Esophagus muscularis mucosa (tissue), 4 donors: ENCODE measurements at places on chromosomes 1 and 21. TPM values are rescaled to one million over a fixed set of nuclear protein-coding genes. Genes with fewer than 3 reads are reported as not detected.

Gene IGSF9
- 0.17 TPM for total RNA-seq

Gene FAM177B
- 1.3 TPM for total RNA-seq

Gene BRDT
- not detected for total RNA-seq

Gene OR2T29
- not detected for total RNA-seq

Gene COL16A1
- 47.8 TPM for total RNA-seq

GRCh38 chr1:23902321-23903278 is 10.6 kb downstream of the CNR2 start:
- DNase-seq, result no peak

GRCh38 chr1:219906924-219907771 is 21.2 kb downstream of the SLC30A10 start:
- no peak for DNase-seq

GRCh38 chr1:55053265-55053954 is 14.1 kb downstream of the PCSK9 start:
- no peak for DNase-seq

- no peak for DNase-seq
Measured at GRCh38 chr1:20376880-20377494, 86.3 kb downstream of the VWA5B1 start.

DNA sequence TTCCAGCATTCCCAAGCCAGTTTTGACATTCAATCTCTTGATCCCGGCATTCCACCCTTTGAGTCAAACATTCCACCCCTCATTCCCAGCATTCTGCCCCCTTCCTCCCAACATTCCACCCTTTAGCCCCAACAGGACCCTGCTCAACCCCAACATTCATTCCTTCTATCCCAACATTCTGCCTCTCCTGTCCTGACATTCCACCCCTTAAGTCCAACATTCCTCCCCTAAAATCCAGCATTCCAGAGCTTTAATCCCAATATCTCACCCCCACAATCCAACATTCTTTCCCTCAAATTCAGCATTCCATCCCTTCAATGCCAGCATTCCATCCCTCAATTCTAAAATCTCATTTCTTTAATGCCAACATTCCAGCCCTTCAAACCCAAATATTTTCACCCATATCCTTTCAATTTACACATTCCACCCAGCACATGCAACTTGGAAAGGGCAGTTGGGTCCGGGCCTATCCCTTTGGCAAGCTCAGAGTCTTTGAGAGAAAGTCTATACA is 22.9 kb downstream of the DDX20 start:
- DNase-seq, result no peak

GRCh38 chr1:44523593-44524591 is 118.8 kb downstream of the RNF220 start:
- no peak for DNase-seq

GRCh38 chr1:116769561-116769977 is 15.3 kb downstream of the CD2 start:
- DNase-seq, result no peak

GRCh38 chr21:43930074-43930847 is 65.2 kb downstream of the AGPAT3 start:
- no peak for DNase-seq

GRCh38 chr1:56056438-56057287 is 522.7 kb downstream of the PLPP3 start:
- no peak for DNase-seq

GRCh38 chr1:162380061-162380846 is 1.3 kb upstream of the C1orf226 start:
- no peak for DNase-seq

DNA sequence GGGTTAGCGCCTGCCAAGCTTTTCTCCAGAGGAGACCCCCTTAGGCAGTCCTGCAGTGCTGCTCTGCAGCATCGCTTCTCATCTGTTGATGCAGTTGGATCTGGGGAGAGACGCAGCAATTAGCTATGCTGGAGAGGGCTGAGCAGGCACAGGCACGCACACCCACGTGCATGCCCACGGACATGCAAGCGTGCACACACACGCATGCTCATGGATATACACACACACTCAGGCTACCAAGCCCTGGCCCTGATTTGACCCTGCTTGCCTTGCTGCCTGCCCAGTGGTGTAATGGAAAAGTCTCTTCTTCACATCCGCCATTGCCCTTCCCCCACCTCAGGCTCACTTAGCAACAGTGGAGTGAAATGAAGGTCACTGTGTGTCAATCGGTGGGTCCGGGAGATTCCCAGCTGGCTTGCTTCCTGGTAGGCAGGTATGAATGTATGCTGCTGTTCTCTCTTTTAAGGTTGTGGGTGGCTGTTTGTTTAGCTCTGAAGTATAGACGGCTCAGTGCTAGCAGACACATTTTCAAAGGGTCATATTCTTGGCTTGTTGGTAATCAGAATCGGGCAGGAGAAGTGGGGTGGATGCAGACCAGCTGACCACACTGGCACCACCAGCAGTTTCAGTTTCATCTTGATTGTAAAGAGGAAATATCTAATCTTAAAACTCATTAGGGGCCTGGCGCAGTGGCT is 9.5 kb downstream of the ATP1B1 start:
- no peak for DNase-seq

- no peak for DNase-seq
Measured at GRCh38 chr1:2950926-2951305, 70.4 kb upstream of the ACTRT2 start.

GRCh38 chr1:25587290-25587689 is 29.3 kb upstream of the MAN1C1 start:
- no peak for DNase-seq

DNA sequence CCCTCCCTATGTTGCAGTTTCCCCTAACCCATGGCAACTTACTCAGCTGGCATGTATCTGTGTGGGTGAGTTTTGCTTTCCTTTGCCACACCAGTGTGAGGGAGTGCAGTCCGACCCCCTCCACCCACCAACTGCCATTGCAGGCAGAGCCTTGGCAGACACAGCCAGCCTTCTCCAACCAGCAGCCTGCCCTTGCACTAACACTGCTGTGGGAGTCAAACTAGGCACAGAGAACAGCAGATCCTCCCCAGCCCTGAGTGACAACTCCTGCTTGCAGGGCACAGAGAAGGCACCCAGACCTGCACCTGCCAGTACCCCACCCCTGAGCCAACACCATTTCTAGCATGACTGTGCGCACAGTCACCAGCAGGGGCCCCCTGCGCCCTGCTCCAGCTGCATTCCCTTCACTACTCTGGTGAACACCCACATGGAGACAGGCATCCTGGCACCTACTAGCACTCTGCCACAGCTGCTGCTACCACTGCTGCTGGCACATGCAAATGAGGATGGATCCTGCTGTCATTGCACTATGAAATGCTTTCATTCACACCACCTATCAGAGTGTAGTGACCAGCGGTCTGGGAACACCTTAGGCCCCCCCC is 98.4 kb downstream of the MAGI3 start:
- no peak for DNase-seq

GRCh38 chr1:71393301-71393700 is 312.5 kb upstream of the ZRANB2 start:
- DNase-seq, result no peak

DNA sequence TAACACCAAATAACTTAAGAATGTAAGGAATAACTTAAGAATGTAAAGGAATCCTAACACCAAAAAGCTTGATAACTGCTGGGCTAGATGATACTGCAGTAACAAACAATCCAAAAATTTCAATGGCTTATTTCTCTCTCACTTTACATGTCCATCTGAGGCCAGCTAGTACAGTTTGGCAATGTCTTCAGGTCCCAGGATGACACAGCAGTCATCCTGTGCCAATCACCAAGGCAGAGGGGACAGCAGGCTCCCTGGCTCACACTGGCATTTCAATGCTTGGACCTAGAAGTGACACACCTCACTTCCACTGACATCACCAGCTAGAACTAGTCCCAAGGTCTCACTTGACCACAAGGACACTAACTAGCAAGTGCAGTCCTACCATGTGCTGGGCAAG is 15.3 kb downstream of the DNAJC11 start:
- DNase-seq, result no peak

DNA sequence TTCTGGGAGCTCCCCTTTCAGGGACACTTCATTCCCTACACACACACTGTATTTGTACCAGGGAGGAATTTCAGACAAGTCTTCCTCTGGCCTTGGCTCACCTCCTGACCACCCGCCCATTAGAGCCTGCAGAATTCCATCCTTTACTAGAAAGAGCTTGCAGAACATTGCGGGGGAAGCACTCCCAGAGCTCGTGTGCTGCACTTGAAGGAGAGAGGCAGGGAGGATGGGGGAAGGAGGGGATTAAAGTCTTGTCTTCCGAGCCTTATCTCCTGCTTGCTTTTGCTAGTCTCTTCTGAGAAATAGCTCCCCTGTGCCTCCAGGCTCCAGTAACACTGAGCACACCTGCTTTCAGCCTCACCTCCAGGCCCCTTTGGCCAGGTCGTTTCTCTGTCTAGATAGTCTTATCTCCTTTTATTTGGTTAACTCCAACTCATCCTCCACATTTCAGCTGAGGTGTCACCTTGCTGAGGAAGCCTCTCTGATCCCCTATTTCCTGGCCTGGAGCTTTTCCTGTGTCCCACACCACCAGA is 62.0 kb downstream of the PCNX2 start:
- no peak for DNase-seq

- no peak for DNase-seq
Measured at GRCh38 chr1:235549351-235550139, 45.3 kb upstream of the B3GALNT2 start.
